ENCODE measurements at places on chromosomes 3 and 15.

DNA sequence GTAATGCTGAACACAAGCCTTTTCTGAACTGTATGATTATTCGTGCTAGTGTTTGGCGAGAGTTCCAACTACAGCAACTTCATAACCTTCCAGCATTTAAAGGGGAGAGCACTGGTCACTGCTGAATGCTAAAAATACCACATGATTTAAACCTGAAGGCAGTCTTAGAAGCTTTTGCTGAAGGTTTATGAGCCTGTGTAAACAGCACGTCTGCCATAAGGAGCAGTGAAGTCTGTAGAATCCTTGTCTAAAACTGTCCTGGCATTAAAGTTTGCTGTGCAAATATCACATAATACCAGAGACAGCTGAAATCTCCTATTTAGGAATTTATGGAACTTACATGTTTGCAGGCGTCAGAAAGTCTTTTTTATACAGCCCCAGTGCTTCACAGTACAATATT lies 5.9 kb downstream of the SATB1 start:
- no peak for DNase-seq

- DNase-seq, result no peak
Observed at GRCh38 chr15:67605871-67606270, 63.4 kb downstream of the MAP2K5 start.

GRCh38 chr15:36691579-36692357 lies 112.3 kb downstream of the CDIN1 start:
- no peak for DNase-seq

GRCh38 chr3:195863121-195864061 lies 45.0 kb downstream of the TNK2 start:
- DNase-seq, result peak; percentile 50

DNA sequence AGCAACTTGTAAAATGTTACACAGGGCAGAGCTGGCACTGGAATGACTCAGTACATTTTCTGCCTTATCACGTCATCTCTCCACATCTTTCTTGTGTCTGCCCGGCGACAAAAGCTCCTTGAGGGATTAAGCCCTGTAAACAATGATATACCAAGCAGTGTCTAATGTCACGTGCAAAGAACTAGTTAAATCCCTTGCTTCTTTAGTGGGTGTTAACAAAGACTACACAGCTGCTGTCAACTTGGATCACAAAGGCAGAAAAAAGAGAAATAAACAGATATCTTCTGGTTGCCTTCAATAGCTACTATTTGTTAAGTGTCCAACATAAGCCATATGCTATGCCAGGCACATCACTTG lies 48.1 kb upstream of the FRMD4B start:
- no peak for DNase-seq

DNA sequence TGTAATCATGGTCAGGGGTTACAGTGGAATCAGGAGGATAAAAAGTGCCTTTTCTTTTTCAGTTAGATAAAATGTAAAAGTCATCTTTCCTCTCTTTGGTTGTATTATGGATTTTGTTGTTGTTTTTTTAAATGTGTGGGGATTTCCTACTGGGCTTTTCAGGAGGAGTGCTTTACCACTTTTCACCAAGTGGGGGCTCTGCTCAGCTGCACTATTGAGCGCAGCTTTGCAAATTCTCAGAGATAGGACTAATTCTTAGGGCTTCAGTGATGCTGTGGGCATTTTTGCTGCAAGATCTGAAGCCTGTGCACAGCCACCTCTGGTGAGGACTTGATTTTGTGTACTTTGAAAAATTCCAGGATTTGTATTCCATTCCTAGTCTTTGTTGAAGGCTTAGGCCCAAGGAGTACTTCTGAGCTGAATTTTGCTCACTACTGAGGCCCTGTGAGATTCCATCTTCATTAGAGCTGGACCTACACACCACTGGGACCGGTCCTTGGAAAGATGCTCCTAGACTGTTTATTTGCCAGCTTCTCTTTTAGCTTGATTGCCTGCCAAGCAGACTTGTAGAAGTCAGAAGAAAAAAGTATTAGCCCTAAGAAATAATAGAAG lies 7.5 kb downstream of the GNB5 start:
- no peak for DNase-seq

DNA sequence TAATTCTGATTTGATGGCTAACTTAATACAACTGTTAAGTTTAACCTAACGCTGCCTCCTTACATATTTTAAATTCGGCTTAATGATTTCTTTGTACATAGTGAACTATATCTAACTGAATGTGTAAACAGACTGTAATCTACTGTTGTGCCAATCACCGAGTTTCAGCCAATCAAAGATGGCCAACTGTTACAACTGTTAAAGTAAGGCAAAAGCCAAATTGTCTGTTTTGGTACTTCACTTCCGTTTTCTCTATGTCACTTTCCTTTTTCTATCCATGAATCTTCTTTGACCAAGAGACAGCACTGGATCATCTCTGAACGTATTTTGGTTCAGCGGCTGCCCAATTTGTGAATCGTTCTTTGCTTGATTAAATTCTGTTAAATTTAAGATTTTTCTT lies 137.0 kb downstream of the LMLN start:
- DNase-seq, result no peak

GRCh38 chr3:11288021-11288491 lies 15.9 kb downstream of the ATG7 start:
- DNase-seq, result no peak

DNA sequence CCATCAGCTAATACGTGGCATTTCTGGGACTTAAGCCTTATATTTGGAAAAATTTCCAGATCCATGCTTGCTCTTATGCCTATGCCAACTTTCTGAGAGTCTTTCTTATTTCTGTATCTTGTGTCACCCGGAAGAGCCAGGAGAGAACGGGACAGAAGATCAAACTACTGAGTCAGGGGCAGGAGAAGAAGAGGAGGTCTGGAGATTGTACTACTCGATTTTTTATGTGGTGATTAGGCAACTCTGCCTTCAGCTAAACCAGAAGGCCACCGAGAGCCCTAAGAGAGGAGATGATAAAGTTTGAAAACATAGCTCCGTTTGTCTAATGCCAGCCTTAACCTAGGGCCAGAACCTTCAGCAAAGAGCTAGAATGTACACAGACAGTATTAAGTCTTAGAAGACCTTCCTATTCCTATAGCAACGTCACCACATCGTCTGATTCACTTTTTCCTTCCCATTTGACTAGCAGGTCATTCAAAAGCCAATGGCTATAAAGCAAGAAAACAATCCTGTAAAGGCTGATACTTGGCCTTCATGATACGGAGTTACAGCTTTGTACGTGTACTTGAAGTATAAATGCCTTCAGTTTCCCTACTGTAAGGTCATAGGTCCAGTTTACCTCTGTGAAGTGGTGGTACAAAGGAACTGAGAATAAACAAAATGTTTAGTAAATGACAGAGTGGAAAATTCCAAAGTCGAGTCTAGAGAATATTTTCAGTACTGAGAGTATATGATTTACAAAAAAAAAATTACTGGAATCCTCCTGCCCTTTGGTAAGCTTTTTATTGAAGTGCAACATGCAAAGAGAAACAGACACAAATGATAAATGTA lies 96.1 kb upstream of the ICE2 start:
- no peak for DNase-seq

- DNase-seq, result no peak
Observed at GRCh38 chr3:101148001-101148400, 154.8 kb upstream of the ABI3BP start.

- DNase-seq, result peak; percentile 69
Observed at GRCh38 chr3:58581328-58582091, 4.3 kb upstream of the FAM107A start.

GRCh38 chr15:99407716-99408115 lies 156.4 kb downstream of the LRRC28 start:
- no peak for DNase-seq

DNA sequence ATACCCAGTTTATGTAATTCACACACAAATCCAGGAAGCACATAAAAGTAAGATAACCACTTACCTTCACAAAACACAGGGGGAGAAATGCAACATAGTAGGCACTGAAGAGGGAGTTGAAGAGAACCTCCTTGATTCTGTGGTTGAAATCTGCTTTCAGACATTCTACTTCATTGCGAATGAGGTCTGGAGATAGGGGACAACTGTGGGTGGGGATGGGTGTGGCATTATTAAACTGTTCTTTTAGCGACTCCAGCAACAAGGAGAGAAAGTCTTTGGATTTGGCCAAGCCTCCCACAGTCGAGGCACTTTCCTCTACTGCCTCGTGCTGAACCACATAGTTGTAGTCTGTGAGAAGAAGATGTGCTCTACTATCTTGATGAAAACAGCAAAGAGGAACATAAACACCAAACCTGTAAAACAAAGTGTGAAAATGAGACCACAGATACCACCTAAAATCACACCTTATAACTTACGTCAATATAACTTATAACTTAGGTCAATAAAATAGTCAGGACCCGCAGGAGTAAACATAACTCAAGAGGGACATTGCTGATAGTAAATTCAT lies 25.6 kb downstream of the TMEM39A start:
- DNase-seq, result no peak

DNA sequence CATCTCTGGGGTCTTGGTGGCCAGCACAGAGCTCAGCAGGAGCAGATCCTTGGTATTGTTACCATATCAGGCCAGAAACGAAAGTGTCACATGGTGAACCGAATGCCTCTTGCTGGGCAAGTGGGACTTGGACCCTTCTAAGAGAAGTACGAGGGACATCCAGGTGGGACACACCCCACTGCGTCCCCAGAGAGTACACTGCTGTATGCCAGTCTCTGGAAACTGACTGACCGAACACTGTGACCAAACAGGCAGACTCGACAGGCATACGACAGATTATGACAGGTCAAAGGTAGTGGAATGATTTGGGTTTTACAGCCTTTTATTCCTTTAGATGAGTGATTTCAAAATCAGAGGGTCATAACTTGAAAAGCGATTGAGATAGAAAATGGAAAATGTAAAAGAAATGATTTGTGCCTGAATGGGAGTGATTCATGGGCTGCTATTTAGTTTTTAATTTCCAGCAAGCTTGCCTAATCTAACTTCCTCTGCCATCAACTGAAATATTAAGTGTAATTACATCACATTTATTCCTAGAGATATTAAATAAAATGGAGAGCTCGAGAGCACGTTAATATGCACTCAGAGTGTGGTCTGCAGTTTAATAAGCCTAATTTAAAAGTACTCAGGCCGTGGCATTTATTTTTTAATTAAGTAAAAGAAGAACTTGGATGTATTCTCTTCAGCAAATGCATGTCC lies 63.4 kb upstream of the CTXND1 start:
- no peak for DNase-seq

DNA sequence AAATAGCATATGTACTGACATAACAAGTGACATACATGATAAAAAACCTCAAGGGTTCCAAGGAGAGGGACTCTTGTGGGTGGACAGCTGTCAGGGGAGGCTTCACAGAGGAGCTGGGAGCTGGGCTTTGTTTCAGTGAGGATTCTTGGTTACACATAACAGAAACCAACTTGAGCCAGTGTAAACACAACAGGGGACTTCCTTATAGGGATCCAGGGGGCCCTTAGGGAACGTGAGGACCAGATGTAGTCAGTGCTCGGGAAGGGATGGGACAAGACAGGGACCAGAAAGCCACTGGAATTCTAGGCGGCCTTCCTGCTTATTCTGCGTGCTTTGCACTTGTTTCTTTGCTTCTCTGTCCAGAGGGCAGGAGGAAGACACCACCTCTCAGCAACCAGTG lies 34.9 kb downstream of the SNAPC5 start:
- no peak for DNase-seq

GRCh38 chr3:49244581-49245205 lies 32.3 kb downstream of the C3orf62 start:
- no peak for DNase-seq

- DNase-seq, result no peak
Observed at GRCh38 chr3:136734382-136735070, 17.7 kb downstream of the STAG1 start.

GRCh38 chr15:71294911-71295602 lies 179.8 kb downstream of the THSD4 start:
- no peak for DNase-seq

GRCh38 chr3:172158741-172159140 lies 119.4 kb downstream of the FNDC3B start:
- DNase-seq, result no peak

- no peak for DNase-seq
Observed at GRCh38 chr15:88800026-88800425, 3.2 kb upstream of the ACAN start.

DNA sequence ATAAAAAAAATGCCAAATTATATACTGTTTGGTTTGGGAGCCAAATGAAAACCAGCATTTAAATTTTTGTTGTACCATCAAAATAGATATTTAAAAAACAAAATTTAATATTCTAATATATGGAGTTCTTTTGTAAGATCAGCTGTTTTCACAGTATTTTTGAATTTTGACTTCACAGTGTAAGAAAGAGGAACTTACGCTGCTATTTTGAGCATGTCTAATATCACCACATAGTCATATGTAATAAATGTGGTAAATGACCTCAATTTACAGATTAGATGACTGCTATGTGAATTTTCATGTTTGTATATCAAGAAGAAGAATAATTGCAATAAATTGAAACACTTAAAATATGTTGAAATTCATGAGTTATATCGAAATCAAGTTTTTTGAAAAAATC lies 189.6 kb downstream of the ARRDC4 start:
- DNase-seq, result no peak
